Neuronal stem cell (in vitro differentiated cells): ENCODE measurements at places on chromosomes 5 and 9.

- peak; percentile 20 for DNase-seq
Measured at GRCh38 chr9:7579351-7579750, 220.2 kb downstream of the DMAC1 start.

- no peak for DNase-seq
Measured at GRCh38 chr5:155332618-155333017, 319.1 kb downstream of the KIF4B start.

DNA sequence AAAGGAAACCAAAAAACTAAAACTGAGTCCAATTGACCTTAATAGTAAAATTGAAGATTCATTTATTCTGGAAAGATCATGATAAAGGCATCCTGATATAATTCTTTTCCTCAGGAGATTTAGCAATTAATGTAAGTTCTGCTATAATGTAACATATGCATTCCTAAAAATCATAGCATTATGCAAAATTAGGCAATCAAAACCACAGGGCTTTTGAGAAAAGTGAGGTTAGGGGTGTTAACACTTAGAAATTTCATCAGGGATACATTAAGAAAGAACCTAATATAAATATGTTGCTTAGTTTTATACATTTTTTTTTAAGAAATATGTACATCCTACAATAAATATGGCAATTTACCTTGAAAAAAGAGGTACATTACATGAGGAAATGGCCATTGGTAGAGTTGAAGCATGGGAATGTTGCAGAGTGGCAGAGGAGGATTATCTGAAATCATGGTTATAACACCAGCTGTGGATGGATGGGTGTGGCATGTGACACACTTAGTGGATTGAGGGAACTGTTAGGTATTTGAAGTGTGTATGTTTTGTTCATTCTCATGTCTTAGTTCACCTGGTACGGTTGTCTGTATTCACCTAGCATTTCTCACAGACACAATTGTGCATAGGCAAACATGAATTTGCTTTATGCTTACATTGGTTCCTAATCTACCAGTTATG lies 51.1 kb downstream of the CCNH start:
- no peak for DNase-seq

DNA sequence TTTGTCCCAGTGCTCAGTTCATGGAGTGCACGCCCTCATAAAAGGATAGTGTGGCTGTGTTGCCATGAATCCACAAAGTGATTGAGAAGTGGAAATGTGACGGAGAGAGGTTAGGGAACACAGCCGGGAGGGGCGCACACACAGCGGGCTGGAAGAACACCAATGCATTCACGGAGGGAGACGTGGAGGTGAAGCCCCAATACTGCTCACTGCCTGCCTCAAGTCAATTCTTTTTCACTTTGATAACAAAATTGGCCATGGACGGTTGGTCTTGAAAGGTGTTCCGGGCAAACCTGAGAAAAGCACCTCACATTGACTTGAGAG lies 424.1 kb downstream of the MED10 start:
- DNase-seq = no peak

DNA sequence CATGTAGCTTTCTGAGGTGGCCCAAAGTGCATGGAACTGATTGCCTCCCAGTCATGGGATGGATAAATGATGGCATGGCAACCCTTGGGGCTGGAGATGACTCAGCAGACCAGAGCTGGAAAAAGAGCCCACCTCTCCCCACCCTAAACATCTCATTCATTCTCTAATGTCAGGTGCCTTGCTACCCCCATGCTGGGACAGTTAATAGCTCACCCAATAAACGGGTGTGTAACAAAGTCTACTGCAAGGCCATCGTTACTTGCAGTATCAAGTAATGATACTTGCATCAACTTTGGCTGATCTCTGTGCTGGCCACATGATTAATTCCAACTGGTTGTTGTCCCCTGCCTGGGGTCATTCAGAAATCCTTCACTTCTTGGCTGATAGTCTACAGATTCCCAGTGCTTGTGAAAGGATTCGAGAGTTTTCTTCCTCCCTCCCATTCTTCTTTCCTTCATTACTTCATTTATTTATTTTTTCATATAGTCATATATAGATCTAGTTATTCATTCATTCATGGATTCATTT lies 122.8 kb upstream of the TRIM32 start:
- DNase-seq = no peak

DNA sequence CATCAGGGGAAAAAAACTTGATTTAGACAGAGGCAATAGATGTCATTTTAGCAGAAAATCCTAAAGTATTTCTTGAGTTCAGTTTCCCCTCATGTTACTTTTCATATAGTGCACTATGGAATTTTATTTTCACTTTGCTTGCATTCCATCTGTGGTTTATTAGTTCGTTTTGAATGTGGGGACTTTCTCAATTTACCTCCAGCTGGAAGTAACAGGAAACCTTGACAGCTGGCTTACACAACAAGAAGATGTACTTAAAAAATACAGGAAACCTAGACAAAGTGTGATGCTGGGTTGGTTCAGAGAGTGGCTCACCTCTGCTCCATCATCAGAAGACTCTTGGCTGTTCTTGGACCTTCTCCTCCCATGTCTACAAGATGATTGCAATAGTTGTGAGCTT lies 567.0 kb downstream of the CETN3 start:
- no peak for DNase-seq

GRCh38 chr9:110432253-110432652 lies 94.6 kb upstream of the TXNDC8 start:
- no peak for DNase-seq

GRCh38 chr9:76026796-76027195 lies 136.3 kb downstream of the PCSK5 start:
- DNase-seq = no peak

GRCh38 chr9:91935066-91935749 lies 14.8 kb downstream of the ROR2 start:
- DNase-seq = no peak

DNA sequence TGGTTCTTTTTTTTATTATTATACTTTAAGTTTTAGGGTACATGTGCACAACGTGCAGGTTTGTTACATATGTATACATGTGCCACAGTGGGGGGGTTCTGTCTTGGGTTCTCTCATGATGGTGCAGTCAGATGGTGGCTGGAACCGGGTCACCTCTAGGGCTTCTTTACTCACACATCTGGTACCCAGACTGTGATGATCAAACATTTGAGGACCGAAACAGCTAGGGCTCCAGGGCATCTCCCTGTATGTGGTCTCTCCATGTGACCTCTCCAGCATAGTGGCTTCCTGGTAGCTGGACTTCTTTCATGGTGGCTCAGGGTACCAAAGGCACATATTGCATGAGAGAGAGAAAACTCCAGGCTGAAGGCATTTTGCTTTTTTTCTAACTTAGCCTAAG lies 9.8 kb upstream of the CRHBP start:
- DNase-seq = no peak

DNA sequence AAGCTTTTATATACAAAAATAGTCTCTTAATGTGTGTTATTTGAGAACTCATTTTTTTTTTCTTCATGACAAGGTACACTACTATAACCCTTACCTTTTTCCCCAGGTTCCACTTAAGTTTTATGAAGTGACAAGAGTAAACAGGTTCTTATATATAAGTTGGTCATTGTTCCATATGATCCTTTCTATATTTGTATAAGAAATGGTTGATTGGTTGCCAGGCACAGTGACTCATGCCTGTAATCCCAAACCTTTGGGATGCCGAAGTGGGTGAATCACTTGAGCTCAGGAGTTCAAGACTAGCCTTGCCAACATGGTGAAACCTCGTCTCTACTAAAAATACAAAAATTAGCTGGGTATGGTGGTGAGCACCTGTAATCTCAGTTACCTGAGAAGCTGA lies 108.3 kb downstream of the PCSK1 start:
- DNase-seq = no peak
